Astrocyte (in vitro differentiated cells and primary cell): ENCODE measurements at places on chromosomes 7 and 10.

GRCh38 chr7:53446170-53446569 lies 410.7 kb downstream of the POM121L12 start:
- DNase-seq: no peak

GRCh38 chr10:50988792-50989191 lies 85.5 kb upstream of the PRKG1 start:
- DNase-seq: no peak

- DNase-seq: no peak
These were observed 28.9 kb upstream of the ASAH2 start for GRCh38 chr10:50280049-50280841.

- DNase-seq: peak; percentile 92
These were observed 168.0 kb upstream of the ZNF32 start for GRCh38 chr10:43816351-43817321.

- no peak for DNase-seq
These were observed 13.9 kb downstream of the VENTX start for GRCh38 chr10:133251388-133252222.

DNA sequence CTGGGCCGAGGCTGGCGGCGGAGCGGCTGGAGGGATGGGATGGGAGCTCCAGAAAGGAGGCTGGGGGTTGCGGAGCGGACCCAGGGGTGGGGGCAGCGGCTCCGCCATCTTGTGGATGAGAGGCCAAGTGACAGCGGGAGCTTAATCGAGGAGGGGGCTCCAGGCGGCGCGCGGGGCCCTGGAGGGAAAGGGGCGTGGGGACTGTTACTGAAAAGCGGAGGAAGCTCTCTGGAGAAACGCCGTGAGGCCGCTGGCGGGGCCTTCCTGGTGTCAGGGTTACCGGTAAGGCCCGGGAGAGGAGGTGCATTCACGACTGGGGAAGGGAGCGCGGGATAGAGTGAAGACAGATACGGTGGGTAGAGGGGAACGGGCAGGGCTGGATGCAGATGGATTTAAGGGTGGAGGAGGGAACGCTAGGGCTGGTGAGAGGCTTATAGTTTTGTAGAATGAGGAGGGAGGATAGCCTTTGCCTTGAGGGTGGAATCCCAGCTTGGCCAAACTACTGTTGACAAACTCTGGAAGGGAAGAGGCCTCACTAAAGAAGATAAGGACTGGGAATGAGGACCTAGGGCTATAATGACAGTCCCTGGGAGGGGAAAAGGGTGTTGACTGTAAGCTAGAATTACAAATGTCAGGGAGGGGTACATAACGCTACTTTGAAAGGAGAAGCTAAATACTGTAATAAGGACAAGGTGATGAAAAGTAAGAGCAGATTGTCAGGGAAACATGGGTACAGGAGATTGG lies 535 bp downstream of the BTRC start:
- DNase-seq: peak; percentile 39

- DNase-seq: no peak
These were observed 74.9 kb downstream of the ADRA2A start for GRCh38 chr10:111151595-111152307.

DNA sequence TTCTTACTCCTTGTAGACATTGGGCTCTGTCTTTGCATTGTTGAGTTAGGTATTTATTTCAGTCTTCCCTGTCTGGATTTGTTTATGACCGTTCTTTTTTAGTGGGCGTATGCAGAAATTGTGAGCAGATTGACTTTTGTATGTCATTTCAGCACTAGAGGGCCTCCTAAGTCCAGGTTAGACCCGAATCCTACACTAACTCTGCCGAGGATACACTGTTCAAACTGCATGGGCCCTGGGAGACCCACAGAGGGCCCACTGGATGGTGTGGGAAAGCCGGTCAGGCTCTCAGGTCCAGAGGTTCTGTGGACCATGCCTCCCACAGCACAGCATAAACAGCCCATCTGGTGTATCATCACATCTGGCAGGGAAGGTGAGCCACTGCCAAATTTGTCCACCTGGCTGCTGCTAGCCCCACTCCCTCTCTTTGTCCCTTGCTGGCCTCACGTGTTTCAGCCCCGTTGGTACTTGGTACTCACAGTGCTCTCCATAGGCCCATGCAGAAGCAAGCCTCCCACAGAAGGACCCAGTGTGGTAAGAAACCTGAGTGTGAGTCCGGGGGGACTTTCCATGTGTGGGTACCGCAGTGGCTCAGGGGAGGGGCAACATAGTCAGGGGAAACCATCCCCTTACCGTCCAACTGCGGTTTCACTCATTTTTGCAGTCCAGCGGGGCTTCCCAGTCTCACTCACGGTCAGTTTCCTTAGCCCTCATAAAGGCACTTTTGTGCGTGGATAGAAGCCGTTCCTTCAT lies 112.8 kb downstream of the APBB1IP start:
- no peak for DNase-seq

- DNase-seq: peak; percentile 25
These were observed 2.1 kb downstream of the GIGYF1 start for GRCh38 chr7:100691676-100692577.

DNA sequence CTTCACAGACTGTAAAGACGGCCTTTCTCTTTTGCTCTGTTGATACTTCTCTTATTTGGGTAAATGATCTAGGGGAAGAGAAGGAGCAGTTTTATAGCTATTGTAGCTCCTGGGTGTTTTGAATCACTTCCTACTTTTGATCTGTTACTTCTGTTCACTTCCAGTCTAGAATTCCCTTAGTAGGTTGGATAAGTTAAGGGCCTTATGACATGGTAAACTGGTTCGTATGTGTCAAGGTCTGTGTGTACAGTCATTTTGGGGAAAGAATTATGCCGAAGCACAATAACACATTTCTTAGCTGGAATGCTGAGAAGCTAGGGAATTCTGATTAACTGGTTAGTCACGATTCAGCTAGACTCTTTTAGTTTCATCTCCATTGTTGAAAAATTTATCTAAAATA lies 8.1 kb downstream of the DENND10 start:
- DNase-seq: peak; percentile 65

- no peak for DNase-seq
These were observed 101.0 kb upstream of the JCAD start for GRCh38 chr10:30160271-30160982.

- no peak for DNase-seq
These were observed 17.8 kb upstream of the ZKSCAN1 start for GRCh38 chr7:99997545-99998137.

DNA sequence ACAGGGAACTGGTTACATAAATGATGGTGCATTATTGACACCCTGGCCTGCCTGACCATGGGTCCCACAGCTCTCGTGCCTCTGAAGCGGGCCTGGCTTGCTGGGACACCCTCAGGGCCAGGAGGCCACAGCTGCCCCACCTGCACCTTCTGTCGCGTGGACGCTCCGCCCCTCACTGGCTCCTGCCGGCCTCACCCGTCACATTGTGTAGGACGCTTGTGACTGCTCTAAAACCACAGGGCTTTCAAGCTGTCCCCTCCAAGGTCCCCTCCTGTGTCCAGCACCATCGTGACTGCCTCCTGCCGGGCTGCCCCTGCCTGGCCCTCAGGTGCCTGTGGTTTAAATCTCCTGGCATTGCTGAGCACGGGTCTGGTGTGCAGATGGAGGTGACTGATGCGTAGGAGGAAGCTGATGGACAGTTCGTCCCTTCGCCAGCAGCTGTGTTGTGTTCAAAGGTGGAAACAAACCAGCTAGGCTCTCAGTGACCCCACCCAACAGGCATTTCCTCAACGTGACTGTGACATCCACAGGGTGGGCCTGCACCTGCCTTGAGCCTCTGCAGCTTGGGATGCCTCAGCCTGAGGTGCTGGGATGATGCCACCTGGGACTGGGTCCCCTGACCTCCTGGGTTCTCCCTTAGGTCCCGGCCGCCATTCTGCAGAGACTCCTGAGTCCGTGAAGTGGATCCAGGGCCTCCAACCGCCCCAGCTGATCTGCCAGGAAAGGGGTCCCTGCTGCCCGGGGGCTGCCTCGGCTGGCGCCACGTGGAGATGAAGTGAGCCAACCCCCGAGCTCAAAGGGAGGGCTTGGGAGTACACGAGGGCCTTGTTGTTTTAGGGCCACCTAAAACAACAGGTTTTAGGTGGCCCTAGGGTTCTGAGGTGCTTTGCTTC lies 148.5 kb downstream of the WDR37 start:
- no peak for DNase-seq

GRCh38 chr7:103445228-103446048 lies 569 bp downstream of the SLC26A5 start:
- no peak for DNase-seq

- no peak for DNase-seq
These were observed 21.9 kb downstream of the EIF3B start for GRCh38 chr7:2376351-2377154.

DNA sequence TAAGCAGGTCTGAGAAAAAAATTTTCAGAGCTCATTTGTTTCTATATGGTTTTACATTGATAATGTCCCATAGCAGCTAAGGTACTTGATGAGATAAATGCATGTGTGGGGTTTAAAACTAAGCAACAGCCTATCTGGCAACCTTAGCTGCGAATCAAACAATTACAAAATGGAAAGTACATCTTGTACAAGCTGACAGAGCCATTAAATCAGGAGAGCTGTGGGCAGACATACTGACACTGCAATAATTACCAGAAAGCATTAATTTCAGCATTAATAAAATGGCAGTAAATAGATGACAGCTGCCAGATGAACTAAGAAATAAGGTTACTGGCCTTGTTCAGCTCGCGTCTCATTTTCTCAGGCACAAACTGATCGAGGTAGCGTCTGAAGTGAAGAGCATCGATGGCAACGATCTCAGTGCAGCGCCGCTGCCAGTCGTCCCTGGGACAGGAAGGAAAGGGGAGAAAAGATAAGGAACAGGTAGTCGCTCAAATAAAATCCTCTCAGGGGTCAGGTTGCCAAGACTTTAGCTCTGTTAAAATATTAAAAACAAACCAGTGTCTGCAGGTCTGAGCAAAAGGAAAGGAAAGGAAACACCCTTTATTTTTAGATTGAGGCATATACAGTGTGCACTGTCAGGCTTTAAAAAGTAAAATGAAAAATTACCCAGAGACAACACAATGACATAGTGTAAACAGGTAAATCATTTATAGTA lies 79.7 kb upstream of the OGDHL start:
- DNase-seq: no peak

GRCh38 chr10:63760034-63760707 lies 239.0 kb downstream of the REEP3 start:
- DNase-seq: no peak

DNA sequence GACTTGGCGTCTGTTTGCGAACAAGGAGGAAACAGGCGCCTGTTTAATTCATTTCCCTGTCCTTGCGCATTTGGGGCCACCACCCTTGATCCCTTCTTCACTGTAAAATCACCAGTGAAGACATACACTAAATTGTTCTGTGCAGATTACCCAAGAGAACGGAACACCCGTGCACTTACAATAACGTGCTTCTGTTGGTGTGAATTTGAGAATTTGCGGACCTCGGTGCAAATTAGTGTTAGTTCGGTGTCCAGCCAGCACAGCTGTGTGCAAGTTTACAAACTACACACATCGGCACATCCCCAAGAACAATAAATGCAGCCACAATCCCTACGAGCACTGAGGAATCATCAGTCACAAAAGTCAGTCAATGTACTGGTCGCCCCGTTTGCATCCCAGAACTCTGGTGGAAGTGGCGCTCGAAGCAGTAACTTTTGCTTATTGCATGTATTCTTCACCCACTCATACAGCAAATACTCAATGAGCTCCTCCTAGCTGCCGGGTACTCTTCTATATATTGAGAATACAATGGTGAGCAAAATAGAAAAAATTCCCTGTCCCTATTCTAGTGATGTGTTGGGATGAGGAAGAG lies 786 bp upstream of the CNOT4 start:
- no peak for DNase-seq

DNA sequence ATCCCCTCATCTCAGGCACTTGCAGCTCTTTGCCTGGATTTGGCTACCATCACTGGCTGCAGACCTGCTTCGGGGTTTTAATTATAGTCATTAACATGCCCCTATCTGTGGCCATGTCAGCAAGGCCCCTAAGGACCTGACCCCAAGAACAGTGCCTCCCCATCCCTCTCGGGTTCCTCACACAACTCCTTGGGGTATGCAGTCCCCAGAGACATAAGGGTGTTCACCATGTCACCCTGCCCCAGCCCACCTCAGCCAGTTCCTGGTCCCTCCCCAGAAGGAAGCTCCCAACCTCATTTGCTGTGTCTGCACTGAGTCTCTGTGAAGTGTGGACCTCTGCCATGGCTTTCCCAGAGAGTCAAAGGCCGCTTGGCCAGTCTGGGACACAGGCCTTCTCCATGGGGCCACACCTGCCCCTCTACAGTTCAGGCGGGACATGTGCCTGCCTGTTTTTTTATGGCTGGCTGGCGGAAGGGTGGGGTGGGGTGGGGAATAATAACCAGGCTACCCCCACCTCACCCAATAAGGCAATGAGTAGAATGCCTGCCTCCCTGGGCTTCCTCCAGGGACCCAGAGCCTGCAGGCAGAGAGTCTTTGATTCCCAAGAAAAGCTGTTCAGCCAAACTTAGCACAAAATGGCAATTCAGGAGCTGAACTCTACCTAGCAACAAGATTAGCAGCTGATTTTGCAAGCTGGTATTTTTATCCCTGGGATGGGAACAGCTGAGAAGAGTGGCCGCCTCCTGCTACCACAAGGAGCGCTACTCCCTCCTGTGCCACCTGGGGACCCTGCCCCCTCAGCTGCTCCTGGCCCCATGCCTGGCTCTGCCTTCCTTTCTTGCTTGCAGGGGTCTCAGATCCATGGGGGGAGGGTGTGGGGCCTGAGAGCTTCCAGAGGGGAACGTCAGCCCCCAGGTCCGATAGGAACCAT lies 23.7 kb upstream of the CAMK2B start:
- DNase-seq: no peak

GRCh38 chr7:55055479-55055878 lies 36.7 kb downstream of the EGFR start:
- DNase-seq: peak; percentile 66

- no peak for DNase-seq
These were observed 96.2 kb upstream of the INSIG1 start for GRCh38 chr7:155201325-155202087.

GRCh38 chr10:1548596-1548995 lies 188.7 kb downstream of the ADARB2 start:
- no peak for DNase-seq

GRCh38 chr10:129108378-129108777 lies 358.7 kb upstream of the MGMT start:
- DNase-seq: no peak

GRCh38 chr10:7161484-7162250 lies 249.2 kb downstream of the SFMBT2 start:
- peak; percentile 23 for DNase-seq

DNA sequence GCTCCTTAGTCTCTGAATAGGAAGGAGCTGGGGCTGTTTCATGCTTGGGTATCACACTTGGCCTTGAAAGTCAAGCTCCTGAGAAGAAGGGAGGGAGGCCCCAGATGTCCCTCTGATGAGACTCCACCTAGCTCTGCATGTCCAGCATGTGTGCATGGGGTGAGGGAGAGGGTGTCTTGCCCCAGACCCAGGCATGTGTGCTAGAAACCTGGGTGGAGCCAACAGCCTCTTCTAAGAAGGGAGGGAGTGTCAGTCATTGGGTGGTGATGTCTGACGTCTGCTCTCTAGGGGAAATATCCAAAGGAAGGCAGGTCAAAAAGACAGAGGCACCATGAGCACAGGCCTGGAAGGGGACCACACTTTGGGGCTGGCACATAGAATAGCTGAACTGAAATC lies 159.0 kb downstream of the CDH23 start:
- DNase-seq: no peak
